ENCODE measurements at places on chromosomes 6 and 20.

DNA sequence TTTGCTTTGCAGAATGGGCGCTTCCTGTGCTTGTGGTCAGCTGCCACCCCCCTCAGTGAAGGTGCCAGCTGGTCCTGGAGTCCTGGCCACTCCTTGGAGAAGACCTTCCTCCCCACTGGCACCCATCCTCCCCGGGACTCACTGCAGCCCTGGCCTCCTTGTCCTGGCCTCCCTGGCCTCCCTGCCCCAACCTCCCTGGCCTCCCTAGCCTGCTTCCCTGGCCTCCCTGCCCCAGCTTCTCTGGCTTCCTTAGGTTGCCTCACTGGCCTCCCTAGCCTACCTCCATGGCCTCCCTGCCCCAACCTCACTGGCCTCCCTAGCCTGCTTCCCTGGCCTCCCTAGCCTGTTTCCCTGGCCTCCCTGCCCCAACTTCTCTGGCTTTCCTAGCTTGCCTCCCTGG, 297.8 kb downstream of the CDH4 start:
- no peak for DNase-seq

- no peak for DNase-seq
Observed at GRCh38 chr6:87583822-87584221, 6.0 kb downstream of the RARS2 start.

DNA sequence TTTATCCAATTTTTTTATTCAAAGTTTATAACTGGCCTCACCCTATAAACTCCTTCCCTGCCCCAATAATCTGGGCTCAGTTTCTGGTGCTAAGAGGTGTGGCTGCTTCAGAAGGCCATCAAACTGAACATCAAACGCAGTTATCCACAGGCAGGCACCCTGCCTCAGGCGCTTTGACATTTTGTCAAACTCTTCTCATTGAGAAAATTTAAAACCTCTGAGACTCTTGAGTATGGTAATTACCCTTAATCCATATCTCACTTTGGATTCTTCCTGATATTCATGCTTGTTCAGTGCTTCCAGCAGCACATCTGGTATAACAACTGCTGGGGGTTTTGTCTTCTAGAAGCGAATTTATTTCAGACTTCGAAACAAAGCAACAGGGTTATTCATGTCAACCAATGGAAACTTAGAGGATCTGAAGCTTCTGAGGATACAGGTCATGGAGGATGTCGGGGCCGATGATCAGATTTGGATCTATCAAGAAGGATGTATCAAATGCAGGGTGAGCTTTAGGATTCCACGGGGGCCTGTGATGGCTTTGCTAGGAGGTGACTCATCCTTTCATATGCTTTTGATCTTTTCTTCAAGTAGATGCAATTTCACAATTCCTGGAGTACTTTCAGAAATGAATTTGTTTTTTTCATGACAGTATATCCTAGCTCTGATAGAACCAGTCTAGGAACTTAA, 68.2 kb downstream of the RTN4IP1 start:
- DNase-seq: no peak

DNA sequence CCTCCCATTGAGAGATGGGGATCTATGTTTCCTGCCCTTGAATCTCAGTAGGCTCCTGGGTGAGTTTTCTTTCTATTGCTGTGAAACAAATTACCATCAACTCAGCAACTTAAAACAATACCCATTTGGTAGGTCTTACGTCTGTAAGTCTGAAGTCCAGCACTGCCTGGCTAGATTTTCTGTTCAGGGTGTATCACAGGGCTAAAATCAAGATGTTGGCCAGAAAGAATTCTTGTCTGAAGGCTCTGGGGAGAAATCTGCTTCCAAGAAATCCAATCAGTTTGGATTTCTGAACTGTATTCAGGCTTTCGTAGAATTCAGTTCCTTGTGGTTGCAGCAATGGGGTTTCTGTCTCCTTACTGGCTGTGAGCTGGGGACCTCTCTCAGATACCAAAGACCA, 99.6 kb upstream of the SLC24A3 start:
- DNase-seq: no peak

GRCh38 chr6:108175592-108176279, 9.9 kb downstream of the NR2E1 start:
- no peak for DNase-seq

- DNase-seq: no peak
Observed at GRCh38 chr6:156873654-156874380, 96.6 kb downstream of the ARID1B start.

DNA sequence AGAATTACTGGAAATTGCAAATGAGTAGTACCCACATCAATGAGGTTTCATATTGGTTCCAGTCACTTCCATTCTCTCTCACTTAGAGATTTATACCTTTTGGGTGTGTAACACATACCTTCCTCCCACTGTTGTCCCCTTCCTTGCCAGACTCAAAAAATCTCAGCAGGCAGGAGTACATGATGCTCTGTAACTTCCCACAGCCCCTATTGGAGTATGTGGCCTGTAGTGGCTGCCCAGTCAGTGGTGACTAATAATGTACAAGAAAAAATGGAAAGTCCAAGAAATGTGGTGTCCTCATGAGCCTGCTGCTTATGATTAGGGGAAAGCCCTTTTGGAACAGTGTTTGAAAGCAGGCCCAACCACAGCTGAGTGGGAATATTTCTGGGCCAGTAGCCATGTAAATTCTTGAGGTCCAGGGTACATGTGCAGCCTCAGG, 312.0 kb downstream of the ZFAND3 start:
- DNase-seq: no peak

GRCh38 chr20:40682104-40682981, 6.7 kb downstream of the MAFB start:
- DNase-seq: no peak

GRCh38 chr20:46022411-46023147, 6.4 kb upstream of the SLC12A5 start:
- DNase-seq: peak; percentile 65

- no peak for DNase-seq
Observed at GRCh38 chr6:7910298-7910653, 312 bp downstream of the TXNDC5 start.

DNA sequence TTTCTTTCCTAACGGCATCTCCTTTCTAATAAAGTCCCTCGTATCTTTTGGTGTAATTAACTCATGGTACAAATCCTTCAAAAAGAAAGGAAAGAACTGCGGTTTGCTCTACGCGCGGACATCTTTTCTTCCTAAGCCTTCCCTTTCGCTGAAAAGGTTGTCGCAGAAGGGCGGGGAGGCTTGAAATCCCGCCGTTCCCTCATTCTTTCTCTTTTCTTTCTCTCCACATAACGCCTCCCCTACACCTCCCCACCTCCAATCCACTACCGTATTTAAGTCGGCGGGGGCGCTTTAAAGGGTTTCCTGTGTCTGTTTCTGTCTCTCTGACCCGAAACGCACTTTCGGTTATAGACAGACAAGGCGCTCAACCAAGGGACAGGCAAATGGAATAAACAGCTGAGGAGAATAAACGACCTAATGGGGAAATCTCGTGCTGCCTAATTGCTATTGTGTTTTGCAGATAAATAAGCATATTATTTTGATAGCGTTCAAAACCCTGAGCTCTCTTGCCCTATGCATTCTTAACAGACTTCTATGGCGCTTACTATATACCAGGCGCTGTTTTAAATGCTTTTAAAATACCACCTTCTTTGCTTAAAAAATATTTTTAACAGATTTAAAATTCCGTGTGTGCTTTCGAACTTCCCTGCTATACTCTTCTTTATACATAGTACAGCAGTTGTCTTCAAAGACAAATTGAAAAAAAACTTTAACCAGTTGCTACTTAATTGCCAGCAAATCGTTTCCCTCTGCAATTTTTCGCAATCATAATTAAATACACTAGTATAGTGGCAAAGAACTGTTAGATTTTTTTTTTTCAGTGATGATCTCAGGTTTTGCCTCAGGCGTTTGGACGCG, 2.5 kb upstream of the HEY2 start:
- DNase-seq: peak; percentile 74

DNA sequence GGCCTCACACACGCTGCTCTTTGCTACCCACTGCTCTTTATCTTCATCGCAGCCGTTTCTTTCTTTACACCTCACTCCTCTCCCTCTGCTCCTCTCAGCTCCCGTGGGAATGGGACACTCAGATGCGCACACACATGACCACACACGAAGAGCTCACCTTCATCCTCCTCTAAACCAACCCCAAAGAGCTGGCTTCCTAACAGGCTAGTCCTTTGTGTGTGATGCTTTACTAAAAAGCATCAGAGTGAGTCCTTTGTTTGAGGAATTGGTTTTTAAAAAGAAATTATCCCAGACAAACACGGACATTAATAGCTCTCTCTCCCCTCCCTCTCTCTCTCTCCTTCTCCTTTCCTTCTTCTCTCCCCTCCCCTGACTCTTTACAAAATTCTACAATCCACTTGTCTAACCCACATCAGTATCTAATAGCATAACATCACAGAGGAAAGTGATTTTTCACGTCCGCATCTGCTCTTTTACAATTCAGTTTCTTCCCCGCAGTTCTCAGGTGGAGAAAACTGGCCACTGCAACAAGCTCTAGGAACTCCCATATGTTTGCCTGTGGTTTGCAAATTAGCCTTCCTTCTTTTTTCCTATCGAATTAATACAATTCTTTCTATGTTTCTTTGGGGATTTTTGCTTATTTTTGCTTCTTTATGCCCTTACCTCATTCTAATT, 306.8 kb upstream of the CNR1 start:
- DNase-seq: no peak

DNA sequence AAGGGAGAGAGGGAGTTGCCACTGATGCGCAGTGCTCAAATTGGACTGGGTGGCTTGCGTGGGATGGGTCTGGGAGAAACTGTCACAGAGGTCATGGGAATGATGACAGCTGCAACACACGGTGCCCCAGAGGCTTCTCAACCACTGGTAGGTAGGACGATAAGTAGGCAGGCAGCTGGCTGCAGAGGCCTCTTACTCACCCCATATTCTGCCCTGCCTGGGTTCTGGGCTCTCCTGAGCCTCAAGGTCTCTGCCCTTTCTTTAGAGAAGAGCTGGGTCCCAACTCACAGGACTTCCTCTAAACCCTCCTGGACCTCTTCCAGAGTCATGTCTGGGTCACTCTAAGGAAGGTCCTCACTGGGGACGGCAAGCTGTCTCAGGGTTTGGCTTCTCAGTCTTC, 37.2 kb upstream of the RNF24 start:
- DNase-seq: no peak

DNA sequence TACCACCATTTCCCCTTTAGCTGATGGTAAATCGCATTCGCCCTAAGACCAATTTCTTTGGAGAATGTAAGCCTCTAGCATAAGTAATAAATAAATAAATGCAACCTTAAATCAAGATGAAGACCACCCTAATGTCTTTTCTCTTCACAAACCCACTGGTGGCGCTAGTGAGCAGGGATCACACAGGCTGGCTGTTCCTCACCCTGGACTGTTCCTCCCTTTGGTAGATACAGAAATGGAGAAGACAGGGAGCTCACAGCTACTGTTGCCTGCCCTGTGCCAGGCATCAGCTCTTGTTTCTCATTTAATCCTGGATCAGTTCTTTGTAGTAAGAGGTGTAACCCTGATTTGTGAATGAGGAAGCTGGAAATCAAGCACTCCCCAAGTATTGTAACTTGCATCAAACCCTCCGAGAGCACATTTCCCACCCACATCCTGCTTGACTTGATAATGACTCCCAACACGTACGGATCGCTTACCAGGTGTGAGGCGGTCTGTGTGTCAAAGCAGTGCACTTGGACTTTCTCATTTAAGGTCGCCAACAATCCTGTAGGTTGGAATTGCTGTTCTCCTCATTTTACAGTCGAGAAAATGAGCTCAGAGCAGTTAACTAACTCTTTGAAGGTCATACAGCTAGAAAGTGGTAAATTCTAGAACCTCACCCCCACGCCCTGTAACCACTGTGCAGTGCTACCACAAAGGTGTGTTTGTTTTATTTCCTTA, 236.1 kb downstream of the TSHZ2 start:
- peak; percentile 3 for DNase-seq

- no peak for DNase-seq
Observed at GRCh38 chr6:26525838-26526237, 12.3 kb upstream of the HMGN4 start.

GRCh38 chr20:36017048-36017951, 48.9 kb downstream of the CNBD2 start:
- DNase-seq: no peak

- DNase-seq: no peak
Observed at GRCh38 chr20:9053108-9053507, 15.8 kb upstream of the PLCB4 start.

GRCh38 chr20:23071996-23072395, 14.1 kb downstream of the CD93 start:
- DNase-seq: no peak

DNA sequence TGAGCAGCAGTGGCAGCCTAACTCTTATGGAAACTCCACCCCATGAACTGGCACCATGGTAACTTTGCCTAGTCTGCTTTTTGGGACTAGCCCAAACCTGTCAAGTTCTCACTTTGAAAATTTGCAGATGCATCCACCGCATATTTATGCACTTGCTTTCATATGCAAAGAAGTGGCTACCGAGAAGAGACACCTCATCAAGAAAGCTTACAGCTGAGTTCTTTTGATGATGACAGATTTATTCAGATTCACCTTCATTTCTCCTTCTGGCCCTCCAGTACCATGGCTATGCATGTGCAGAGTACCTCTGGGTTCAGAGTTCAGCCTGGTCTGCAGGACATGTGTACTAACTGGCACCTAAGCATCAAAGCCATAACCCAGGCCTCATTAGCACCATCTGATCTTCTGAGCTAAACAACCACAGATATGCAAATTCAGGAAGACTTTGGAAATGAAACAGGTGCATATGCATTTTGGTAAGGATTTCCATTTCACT, 154.3 kb upstream of the TENT5A start:
- DNase-seq: no peak

GRCh38 chr6:10529231-10529801, 8.2 kb downstream of the GCNT2 start:
- no peak for DNase-seq

GRCh38 chr20:57460781-57461465, 64.0 kb downstream of the CTCFL start:
- DNase-seq: no peak
